ENCODE measurements at places on chromosomes 11 and 22.

DNA sequence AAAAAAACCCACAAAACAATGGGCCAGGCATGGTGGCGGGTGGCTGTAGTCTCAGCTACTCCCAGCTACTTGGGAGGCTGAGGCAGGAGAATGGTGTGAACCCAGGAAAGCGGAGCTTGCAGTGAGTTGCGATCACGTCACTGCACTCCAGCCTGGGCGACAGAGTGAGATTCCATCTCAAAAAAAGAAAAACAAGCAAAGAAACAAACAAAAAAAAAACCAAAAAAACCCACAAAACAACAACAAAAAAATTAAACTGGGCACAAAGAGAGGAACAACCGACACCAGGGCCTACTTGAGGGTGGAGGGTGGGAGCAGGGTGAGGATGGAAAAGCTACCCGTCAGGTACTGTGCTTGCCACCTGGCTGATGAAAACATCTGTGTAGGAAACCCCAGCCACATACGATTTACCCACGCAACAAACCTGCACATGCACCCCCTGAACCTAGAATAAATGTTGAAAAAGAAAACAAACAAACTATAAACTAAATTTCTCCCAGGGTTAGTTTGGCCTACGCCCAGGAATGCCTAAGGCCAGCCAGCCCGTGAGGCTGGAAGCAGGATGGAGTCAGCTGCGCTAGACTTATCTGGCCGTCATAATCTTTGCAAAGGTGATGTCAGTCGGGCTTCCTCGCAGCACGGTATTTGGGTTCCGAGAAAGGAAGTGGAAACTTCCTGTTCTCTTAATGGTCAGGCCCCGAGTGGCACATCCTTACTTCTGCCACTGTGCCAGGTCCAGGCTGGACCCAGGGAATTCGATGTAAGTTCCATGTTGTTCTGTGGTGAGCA is 21.9 kb upstream of the CYB5R3 start:
- DNase-seq, result no peak

DNA sequence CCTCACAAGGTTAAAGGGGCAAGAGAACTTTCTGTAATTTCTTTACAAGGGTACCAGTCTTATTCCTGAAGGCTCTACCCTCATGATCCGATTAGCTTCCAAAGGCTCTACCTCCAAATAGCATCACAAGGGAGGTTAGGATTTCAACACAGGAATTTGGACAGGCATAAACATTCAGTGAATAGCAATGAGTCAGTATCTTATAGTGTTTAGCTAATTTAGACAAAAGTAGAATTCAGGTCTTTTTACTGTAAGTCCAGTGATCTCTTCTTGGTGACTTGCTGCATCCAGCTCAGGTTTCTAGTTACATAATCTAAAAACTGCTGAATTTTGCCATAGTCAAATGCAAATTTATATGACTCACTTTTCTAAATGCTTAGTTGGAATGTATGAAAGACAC is 1995.6 kb upstream of the RAG2 start:
- no peak for DNase-seq

- no peak for DNase-seq
These were observed 24.3 kb upstream of the ADSL start for GRCh38 chr22:40322021-40322420.

- DNase-seq, result no peak
These were observed 86.3 kb downstream of the FCHSD2 start for GRCh38 chr11:73055655-73056354.

DNA sequence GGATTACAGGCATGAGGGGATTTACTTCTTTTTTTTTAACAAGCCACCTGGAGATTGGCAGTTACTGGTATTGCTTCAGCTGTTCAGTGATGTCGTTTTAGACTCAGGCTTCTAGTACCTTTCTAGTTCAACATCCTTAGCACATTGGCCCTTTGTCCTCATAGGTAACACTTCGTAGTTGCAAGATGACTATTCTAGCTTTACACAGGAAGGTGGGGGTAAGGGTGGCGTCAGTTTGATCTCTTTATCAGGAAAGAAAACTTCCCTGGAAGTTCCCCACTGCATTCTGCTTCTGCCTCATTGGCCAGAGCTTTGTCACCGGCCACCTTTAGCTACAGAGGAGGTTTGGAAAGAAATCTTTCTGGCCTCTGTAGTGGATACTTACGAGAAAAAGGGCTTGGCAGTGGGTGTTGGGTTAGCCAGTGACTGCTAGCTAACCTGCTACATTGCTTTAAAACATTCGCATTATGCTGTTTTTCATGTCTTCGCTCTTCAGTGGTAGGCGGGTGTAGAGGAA is 40.7 kb downstream of the SFI1 start:
- DNase-seq, result no peak

- no peak for DNase-seq
These were observed 67.1 kb downstream of the SNX19 start for GRCh38 chr11:130849215-130849568.

All from glutamatergic neuron (in vitro differentiated cells).